ENCODE measurements at places on chromosomes 1 and 21.
A peak's percentile ranks its signal among the peaks of the same experiment; 100 is the strongest.

DNA sequence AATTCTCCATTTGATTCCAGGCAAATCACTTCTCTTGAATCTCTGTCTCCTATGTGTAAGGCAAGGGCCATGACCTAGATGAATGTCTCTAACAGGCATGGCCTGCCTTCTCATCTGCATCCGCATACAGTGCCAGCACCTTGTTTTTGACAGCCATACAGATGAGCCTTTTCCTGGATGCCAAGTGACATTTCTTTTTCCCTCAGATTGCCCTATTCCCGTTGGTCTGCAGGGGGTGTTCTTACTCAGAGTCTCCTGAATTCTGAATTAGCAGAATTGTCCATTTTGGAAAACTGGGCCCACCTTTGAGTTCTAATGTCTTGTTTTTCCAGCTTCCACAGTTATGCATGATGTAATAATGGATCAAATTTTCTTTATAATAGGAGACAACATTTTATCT is 88.0 kb upstream of the ADAR start:
- no peak for DNase-seq

GRCh38 chr1:205593532-205593931 is 38.3 kb downstream of the ELK4 start:
- no peak for DNase-seq

DNA sequence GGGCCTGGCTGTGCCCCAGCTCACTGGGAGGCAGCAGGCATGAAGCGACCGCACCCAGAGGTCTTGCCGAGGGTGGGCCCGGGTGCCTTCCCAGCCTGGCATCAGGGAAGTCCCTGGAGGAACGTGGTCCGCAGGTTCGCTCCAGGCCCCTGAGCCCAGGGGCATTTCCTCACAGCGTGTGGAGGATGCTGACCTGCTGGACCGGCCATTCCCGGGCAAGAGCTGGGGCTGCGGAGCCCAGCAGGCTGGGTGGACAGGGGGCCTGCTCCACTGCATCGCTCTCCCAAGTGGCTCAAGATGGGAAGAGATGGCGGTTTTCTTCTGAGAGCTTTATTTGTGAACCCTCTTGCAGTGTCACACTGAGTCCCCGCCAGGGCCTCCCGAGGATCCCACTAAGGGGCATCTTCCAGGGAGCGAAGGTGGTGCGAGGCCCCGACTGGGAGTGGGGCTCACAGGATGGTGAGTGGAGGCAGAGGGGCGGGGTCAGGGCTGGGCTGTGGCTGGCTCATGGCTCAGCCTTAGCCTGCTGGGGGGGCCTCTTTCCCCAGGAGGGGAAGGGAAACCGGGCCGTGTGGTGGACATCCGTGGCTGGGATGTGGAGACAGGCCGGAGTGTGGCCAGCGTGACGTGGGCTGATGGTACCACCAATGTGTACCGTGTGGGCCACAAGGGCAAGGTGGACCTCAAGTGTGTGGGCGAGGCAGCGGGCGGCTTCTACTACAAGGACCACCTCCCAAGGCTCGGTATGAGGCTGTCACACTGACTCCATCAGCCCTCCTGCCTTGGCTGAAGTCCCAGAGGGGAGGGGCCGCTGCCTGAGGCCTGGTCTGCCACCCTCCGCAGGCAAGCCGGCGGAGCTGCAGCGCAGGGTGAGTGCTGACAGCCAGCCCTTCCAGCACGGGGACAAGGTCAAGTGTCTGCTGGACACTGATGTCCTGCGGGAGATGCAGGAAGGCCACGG is 7.2 kb upstream of the MMP23B start:
- no peak for DNase-seq

DNA sequence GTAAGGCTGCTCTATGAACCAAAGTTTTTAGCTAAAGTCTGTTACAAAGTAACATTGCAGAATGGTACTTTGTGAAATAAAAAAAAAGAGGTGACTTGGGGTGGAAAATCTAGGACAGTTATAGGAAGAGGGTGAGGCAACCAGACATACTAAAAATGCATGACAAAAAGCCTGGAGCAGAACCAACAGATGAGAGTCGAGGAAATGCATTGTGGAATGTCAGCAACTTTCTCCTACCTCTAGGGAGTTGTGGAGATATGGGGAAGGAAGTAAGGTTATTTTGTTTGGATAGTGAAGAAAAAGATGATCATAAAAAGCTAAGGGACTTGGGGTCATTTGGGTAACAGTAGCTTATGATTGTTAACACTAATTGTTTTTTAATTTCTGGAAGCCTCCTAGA is 295.6 kb downstream of the S1PR1 start:
- DNase-seq: no peak

- no peak for DNase-seq
Observed at GRCh38 chr1:103256490-103256889, 148.2 kb upstream of the COL11A1 start.

DNA sequence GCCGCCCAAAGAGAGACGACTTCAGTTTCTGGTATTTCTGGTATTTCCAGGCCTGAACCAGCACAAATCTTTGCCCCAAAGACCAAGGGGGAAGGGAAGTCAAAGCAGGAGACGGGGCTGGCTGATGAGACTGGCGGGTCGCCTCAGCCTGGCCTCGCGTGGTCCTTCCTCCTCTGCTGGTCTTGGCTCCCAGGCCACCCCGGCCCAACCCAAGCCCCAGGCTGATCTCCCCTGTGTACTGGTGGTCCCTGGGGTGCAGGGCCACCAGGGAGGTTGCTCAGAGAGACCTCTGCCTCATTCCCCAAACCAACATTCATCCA is 19.9 kb downstream of the WNT4 start:
- no peak for DNase-seq

GRCh38 chr1:150281221-150281757 is 1.1 kb upstream of the CIART start:
- DNase-seq: peak; percentile 71

GRCh38 chr1:171248841-171249240 is 547 bp downstream of the FMO1 start:
- no peak for DNase-seq

- no peak for DNase-seq
Observed at GRCh38 chr1:169698976-169699375, 12.4 kb downstream of the SELL start.
